ENCODE measurements at places on chromosomes 1 and 21. TPM values are rescaled to one million over a fixed set of nuclear protein-coding genes. Genes with fewer than 3 reads are reported as not detected.
A peak's percentile ranks its signal among the peaks of the same experiment; 100 is the strongest.

The C1orf141 gene
- not detected for total RNA-seq

DNA sequence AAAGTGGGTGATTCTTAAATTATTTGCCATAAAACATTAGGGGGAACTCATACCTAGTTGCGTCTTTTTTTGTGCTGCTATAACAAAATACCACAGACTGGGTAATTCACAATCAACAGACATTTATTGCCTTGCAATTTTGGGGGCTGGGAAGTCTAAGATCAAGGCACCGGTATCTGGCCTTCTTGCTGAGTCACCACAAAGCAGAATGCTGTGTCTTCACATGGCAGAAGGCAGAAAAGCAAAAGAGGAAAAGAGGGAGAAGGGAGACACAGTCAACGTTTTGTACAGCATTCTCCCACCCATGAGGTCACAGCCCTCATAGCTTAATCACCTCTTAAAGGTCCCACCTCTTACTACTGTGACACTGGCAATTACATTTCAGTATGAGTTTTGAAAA, 291.0 kb downstream of the CHRM3 start:
- no peak overlapping the region for H3K4me3 ChIP-seq
- no peak overlapping the region for H3K27ac ChIP-seq
- no peaks in the 10 kb centered on the region for H3K4me1 ChIP-seq
- DNase-seq: no peak
- no peaks in the 10 kb centered on the region for H3K27me3 ChIP-seq

- peaks cover 6% of the 10 kb centered on the region for H3K27me3 ChIP-seq
- no peaks in the 10 kb centered on the region for H3K4me1 ChIP-seq
- no peak overlapping the region for H3K27ac ChIP-seq
- H3K4me3 ChIP-seq: no peak overlapping the region
- no peak for DNase-seq
These were observed 40.4 kb upstream of the GOLT1A start for GRCh38 chr1:204254031-204254661.

- no peak overlapping the region for H3K4me3 ChIP-seq
- H3K4me1 ChIP-seq: peaks cover 38% of the 10 kb centered on the region
- H3K27ac ChIP-seq: peak overlapping the region; percentile 86
- H3K36me3 ChIP-seq: peaks cover 4% of the 10 kb centered on the region
These were observed 57.0 kb downstream of the HIVEP3 start for GRCh38 chr1:41861535-41862383.

- H3K27me3 ChIP-seq: peaks cover 4% of the 10 kb centered on the region
- no peaks in the 10 kb centered on the region for H3K36me3 ChIP-seq
- no peak overlapping the region for H3K4me3 ChIP-seq
These were observed 294.0 kb upstream of the C1orf87 start for GRCh38 chr1:60367532-60367931.
